ENCODE measurements at places on chromosomes 1 and 21.

GRCh38 chr1:52204696-52205095, 62.8 kb downstream of the ZFYVE9 start:
- no peak for DNase-seq

GRCh38 chr1:178310685-178311105, 186.1 kb downstream of the CLEC20A start:
- DNase-seq: peak; percentile 73

GRCh38 chr21:19123053-19123452, 719.5 kb upstream of the TMPRSS15 start:
- DNase-seq: no peak

DNA sequence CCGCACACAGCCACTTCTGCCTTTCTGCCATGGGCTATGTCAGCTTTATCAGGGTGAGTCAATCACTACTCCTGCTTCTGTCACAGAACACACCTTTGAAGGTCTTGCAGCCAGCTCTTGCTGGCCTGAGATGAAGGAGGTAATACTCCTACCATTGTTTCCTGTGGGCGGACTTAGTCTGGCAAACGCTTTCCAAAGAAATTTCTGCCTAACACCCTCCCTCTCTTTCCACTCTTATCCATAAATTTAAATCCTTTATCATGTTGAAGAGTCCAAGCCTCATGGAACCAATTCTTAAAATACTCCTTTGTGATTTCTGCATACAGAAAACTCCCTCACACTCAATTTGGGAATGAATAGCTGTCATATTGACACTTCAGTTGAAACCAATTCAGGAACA, 633.1 kb upstream of the CHRM3 start:
- DNase-seq: no peak

- no peak for DNase-seq
Observed at GRCh38 chr1:118147522-118147921, 37.5 kb downstream of the SPAG17 start.

DNA sequence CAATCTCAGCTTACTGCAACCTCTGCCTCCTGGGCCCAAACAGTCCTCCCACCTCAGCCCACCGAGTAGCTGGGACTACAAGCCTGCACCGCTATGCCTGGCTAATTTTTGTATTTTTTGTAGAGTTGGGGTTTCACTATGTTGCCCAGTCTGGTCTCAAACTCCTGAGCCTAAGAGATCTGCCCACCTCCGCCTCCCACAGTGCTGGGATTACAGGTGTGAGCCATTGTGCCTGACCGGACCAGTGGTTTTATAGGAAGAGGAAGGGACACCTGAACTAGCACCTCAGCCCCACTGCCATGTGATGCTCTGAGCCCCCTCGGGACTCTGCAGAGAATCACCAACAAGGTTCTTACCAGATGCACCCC, 4.1 kb downstream of the CRYBG2 start:
- no peak for DNase-seq

GRCh38 chr1:114745291-114745690, 12.5 kb downstream of the CSDE1 start:
- no peak for DNase-seq

- DNase-seq: no peak
Observed at GRCh38 chr1:89280766-89281165, 8.1 kb upstream of the GBP5 start.

- no peak for DNase-seq
Observed at GRCh38 chr1:214187121-214187900, 93.6 kb upstream of the SMYD2 start.

- DNase-seq: no peak
Observed at GRCh38 chr1:9231648-9232332, 2.8 kb upstream of the H6PD start.

- DNase-seq: peak; percentile 36
Observed at GRCh38 chr21:38740090-38740489, 65.6 kb upstream of the ETS2 start.
